AG10803 (cell line): ENCODE measurements at places on chromosomes 3 and 15.
A peak's percentile ranks its signal among the peaks of the same experiment; 100 is the strongest.

- DNase-seq: no peak
Measured at GRCh38 chr3:65796676-65797075, 242.0 kb downstream of the MAGI1 start.

DNA sequence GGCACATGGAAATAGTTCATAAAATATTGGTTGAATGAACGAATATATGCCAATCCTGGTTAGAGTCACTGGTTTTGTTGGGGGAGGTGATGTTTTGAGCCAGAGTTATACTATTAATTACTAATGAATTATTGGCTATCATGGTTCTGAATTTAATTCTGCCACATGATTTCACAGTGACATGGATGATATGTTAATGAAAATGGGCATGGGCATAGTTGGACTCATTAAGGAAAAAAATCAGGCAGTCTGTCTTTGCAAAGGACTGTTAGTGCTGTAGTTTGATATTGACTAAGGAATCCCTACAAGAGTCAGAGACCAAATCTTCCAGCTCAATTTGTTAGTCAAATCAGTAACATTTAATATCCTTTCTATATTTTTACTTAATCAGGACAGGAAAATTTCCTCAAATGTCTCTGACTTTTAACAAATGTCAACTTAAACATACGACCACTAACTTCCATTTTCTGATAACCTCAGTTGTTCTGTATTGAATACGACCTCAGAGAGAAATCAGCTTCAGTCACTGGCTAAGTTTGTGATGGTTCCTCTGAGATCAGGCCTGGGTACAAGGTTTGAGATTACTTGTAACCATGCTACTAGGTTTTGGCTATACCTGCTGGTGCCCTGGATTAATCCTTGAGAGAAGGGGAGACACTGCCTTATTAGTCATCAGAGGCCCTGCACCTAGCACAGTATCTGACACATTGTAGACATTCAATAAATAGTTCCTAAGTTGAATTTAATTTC, 13.3 kb downstream of the NFKBIZ start:
- no peak for DNase-seq

- no peak for DNase-seq
Measured at GRCh38 chr3:183641882-183642281, 6.5 kb downstream of the KLHL24 start.

DNA sequence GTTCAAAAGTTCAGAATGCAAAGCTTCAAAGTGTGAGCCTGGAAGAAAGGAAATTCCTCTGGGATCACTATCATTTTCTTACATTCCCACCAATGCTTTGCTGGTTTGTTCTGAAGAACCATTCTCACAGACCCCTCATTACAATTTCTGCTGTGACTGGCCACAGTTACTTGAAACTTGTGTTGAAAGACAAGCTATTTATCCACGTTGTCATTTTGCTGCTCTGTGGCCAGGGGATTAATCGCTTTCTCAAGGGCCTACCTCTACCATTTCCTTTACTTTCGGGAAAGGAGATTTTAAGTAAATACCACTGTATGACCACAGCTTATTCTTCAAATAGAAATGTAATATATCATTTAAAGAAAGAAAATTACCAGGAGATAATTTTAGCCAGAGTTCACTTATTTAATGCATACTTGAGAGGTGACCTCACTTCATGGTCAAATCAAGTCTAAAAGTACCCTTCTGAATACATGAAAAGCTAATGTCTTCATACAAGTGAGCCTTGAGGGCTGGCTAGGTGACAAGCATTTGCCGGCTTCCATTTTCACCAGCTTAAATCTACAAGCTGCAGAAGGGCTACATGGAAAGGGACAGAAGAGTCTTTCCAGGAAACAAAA, 69.8 kb upstream of the ROBO2 start:
- no peak for DNase-seq

GRCh38 chr3:113249601-113250000, 38.2 kb downstream of the BOC start:
- DNase-seq: no peak

GRCh38 chr15:88627463-88627862, 6.3 kb downstream of the AEN start:
- no peak for DNase-seq

DNA sequence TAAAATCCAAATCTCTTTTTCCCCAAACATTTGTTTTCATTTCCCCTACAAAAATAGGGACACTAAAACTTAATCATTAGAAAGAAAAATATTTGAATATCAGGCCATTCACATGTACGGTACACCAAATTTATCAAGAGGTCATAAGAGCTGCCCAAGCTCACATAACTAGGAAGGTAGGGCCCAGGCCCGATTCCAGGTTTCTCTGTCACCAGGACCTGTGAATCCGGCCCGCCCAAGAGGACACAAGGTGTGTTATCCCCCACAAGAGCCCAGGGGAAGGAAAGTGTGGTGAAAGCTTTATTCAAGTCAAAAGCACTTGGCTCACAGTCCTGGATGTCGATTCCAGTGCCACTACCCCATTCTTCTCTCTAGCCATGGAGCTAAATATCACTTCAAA, 130.6 kb downstream of the DMXL2 start:
- DNase-seq: no peak

GRCh38 chr3:115341208-115341607, 194.1 kb upstream of the ZBTB20 start:
- DNase-seq: peak; percentile 63

DNA sequence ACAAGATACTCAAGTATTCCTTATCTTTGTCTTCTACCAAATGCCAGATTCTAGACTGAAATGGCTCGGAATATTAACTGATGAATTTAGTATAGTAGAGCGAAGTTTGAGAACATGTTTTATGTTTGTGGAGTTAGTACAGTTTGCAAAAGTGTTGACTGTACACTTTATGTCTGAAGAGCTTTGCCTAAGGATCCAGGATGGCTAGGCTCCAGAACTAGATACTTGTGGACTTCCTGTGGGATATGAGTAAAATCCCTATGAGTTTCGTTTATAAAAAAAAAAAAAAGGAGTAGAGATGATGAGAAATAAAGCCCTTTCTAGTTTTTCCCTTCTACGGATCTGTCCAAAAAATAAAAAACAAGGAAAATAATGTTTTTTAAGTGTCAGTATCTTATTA, 96.7 kb downstream of the TP63 start:
- peak; percentile 81 for DNase-seq

DNA sequence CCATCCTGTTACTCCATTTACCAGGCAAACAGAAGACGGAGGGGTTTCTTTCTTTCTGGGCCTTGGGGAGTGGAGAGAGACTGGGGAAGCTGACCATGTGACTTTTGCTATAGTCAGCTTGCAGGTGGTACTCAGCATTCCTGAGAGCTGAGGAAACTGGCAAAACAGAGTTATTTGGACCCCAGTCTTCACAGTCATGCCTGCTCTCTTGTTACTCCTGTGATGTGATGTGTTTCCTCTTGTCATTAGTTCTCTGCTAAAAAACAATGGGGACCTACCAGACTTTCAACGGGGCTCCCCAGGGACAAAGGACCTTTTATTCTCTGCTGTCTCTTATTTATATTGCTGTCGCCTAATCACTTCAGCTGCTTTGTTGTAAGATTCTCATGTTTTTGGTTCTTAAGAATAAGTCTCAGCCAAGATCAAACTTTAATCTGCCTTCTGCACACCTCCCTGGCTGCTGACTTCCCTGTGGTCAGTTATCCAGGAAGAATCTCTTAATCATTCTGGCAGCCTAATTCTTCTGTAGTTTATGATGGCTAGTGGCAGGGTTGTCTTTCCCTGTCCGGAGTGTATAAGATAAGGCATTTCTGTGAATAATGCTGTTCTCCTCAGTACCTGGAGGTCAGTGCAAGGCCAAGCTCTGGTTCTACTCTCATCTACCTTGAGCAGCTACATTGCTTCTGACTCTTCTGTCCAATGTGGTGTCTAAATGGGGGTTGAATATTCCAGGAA, 8.8 kb downstream of the STARD9 start:
- DNase-seq: no peak

DNA sequence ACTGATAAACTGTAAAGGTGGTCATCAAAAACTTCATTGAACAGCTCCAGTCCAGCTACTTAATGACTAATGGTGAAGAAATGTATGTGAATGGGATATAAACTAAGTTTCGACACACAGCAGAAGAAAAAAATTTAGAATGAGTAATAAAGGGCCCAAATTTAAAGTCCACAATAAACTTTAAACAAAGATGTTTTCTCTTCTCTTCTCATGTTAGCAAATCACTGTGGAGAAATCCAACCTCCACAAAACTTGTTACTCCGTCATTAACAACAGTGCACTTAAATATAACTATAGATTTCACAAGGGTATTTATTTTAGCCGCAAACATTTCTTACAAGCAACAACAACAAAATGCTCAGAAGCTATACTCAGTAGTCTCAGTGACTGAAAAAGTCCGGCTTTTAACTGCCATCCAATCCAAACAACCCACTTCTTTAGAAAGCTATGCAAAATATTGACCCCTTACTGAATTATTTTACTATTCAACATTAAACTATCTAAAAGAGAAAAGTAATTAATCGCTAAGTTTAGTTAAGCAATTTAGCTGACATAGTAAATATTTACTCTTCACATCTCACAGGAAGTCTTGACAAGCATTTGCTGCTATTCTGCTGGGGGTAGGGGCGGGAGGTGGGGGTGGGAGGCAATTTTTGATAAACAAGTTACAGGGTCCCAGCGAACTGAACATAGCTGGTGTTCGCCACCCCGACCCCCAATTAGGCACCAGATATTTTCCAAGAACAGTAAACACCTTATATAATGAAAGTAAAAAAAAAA, 2.4 kb downstream of the IGF2BP2 start:
- DNase-seq: peak; percentile 76

DNA sequence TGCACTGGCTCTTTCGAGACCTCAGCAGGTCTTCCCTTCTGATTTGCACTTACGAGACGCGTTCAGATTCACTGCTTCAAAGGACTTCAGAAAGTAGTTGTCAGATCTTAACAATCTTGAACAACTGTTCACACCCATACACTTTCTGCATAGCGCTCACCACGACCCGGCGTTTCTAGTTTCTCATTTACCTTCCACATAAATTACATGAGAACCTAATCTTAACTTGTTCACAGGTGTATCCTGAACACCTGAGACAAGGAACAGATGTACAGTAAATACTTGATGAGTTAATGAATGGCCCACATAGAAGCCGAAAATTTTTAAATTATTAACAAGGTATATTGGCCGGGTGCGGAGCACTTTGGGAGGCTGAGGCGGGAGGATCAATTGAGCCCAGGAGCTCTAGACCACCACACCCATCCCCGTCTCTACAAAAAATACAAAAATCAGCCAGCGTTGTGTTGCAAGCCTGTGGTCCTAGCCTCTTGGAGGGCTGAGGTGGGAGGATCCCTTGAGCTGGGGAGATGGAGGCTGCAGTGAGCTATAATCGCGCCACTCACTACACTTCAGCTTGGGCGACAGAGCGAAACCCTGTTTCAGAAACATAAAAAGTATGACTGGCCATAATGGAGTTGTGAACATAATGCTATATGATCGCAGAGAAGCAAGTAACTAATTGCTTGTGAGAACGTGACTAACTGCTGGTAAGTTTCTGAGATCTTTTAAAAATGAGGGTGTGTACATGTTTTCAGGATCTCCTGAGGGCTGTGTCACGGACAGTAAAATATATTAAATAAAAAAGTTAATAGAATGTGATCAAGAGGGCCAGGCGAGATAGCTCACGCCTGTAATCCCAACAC, 984 bp upstream of the SMARCC1 start:
- no peak for DNase-seq

DNA sequence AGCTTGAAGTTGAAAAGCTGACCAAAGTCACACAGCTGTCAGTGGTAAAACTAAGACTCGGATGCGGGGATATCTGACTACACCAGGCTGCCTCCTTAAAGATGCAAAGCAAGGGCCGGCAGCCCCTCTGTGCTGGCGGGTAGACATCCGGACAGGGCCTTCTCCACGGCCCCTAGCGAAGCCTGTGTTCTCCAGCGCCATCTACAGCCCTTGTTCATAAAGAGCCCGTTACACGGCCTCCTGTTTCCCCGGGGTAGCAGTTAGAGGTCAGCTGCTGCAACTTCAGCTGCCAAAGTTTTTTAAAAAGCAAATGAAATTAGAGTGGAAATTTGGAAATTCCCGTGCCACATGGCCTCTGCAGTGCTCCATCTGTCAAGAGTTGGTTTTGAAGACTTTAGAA, 383.0 kb downstream of the TBL1XR1 start:
- DNase-seq: peak; percentile 29

- DNase-seq: peak; percentile 51
Measured at GRCh38 chr3:190266913-190267290, 55.3 kb downstream of the CLDN1 start.

GRCh38 chr15:52105846-52106245, 6.7 kb downstream of the BCL2L10 start:
- no peak for DNase-seq

- peak; percentile 54 for DNase-seq
Measured at GRCh38 chr15:80744826-80745225, 34.3 kb upstream of the CEMIP start.

GRCh38 chr3:94071713-94072284, 8.9 kb downstream of the NSUN3 start:
- no peak for DNase-seq

GRCh38 chr3:73576999-73577461, 47.7 kb downstream of the PDZRN3 start:
- DNase-seq: no peak

DNA sequence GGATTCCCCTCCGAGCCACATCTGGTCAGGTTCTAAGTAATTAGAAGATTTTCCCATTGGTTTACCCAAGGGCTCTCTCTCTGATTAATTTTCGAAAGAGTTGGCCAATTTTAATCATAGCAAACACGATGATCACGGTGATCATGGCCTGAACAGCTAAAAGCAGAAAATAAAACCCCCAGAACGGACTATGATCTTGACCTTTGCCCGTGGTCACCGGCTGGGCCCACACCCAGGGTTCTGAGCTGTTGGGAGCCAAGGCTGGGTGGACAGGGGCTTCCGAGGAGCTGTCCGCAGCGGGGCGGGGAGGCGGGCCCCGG, 2.6 kb downstream of the GP5 start:
- no peak for DNase-seq

DNA sequence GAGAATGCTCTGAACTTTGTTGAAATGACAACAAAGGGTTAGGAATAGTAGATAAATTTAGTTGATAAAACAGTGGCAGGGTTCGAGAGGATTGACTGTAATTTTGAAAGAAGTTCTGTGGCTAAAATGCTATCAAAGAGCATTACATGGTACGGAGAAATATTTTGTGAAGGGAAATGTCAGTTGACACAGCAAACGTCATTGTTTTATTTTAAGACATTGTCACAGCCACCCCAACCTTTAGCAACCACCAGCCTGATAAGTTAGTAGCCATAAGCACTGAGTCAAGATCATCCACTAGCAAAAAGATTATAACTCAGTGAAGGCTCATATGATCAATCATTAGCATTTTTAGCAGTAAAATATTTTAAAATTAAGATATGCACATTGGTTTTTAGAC, 8.7 kb upstream of the ST3GAL6 start:
- DNase-seq: no peak

DNA sequence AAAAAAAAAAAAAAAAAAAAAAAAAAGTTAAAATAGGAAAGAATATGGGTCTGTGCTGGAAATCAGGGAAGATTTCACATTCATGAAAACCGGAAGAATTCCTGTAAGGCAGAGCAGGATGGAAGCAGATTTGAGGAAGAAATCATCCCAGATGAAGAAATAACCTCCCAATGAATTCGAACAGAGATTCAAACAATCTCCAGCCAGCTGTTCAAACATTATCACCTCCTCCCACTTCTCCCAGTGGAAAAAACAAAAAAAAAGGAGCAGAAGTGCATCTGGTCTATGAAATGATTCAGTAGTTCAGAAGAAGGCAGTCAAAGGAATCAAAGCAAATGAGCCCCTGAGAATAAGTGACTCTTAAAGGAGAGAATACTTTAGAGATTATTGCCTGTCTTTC, 33.1 kb downstream of the CP start:
- DNase-seq: no peak
